Thymus (tissue), 14 donors: ENCODE measurements at places on chromosomes 6 and 20. TPM values are rescaled to one million over a fixed set of nuclear protein-coding genes. Genes with fewer than 3 reads are reported as not detected.

The ZFP57 gene
- total RNA-seq = 0.09 TPM

The F13A1 gene
- 24.3 TPM for total RNA-seq

The WFDC12 gene
- 1.0 TPM for total RNA-seq

The NINL gene
- 14.1 TPM for total RNA-seq

The CALHM4 gene
- total RNA-seq = not detected

The CD24 gene
- 13.3 TPM for total RNA-seq

The MICB gene
- total RNA-seq = 9.5 TPM

The ZNF391 gene
- total RNA-seq = 1.1 TPM

The SAMD5 gene
- total RNA-seq = 0.42 TPM

The MEI4 gene
- 0.05 TPM for total RNA-seq

The CDSN gene
- 0.05 TPM for total RNA-seq

DNA sequence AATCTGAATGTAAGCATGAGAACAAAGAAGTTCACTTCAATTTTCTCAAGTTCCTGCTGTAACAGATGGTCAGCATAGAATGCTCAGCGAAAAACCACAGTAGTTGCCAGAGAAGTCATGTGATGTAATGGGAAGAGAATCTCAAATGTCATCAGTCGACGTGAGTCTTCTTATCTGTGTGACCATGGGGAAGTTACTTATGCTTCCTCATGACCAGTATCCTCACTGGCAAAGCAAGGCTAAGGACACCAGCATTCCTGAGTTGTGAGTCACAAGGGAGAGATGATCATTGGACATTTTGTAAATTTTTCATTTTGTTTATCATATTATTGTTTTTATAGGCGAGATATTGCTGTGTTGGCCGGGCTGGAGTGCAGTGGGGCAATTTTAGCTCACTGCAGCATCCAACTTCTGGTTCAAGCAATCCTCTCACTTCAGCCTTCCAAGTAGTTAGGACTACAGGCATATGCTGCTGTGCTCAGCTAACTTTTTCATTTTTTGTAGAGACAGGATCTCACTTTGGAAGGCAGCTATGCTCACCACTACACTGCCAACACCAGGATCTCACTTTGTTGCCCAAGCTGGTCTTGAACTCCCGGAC, 21.9 kb downstream of the SGK1 start:
- H3K36me3 ChIP-seq = no peaks in the 10 kb centered on the region
- H3K4me3 ChIP-seq = no peak overlapping the region
- peak overlapping the region; percentile 35 for H3K27ac ChIP-seq
- no peak for DNase-seq
- H3K27me3 ChIP-seq = no peaks in the 10 kb centered on the region

- H3K27ac ChIP-seq = no peak overlapping the region
- H3K4me3 ChIP-seq = no peak overlapping the region
- H3K4me1 ChIP-seq = no peaks in the 10 kb centered on the region
- no peak for DNase-seq
- no peaks in the 10 kb centered on the region for H3K27me3 ChIP-seq
- H3K36me3 ChIP-seq = no peaks in the 10 kb centered on the region
Observed at GRCh38 chr6:137665342-137665934, 171.2 kb upstream of the OLIG3 start.

DNA sequence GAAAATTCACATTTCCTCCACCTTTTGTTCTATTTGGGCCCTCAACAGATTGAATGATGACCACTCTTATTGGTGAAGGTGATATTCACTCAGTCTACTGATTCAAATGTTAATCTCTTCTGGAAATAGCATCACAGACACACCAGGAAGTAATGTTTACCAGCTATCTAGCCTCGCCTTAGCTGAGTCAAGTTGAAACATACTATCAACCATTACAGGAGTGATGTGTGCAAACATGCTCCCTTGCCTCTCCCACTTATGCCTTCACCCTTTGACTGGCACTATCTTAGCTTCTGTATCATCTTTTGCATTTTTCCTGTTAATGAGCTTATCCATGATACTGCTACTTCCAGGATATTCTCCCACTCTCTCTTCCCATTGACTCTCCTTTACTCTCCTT, 191.9 kb downstream of the CENPW start:
- H3K4me3 ChIP-seq = no peak overlapping the region
- H3K36me3 ChIP-seq = no peaks in the 10 kb centered on the region
- H3K27me3 ChIP-seq = no peaks in the 10 kb centered on the region
- no peak for DNase-seq
- no peak overlapping the region for H3K27ac ChIP-seq

DNA sequence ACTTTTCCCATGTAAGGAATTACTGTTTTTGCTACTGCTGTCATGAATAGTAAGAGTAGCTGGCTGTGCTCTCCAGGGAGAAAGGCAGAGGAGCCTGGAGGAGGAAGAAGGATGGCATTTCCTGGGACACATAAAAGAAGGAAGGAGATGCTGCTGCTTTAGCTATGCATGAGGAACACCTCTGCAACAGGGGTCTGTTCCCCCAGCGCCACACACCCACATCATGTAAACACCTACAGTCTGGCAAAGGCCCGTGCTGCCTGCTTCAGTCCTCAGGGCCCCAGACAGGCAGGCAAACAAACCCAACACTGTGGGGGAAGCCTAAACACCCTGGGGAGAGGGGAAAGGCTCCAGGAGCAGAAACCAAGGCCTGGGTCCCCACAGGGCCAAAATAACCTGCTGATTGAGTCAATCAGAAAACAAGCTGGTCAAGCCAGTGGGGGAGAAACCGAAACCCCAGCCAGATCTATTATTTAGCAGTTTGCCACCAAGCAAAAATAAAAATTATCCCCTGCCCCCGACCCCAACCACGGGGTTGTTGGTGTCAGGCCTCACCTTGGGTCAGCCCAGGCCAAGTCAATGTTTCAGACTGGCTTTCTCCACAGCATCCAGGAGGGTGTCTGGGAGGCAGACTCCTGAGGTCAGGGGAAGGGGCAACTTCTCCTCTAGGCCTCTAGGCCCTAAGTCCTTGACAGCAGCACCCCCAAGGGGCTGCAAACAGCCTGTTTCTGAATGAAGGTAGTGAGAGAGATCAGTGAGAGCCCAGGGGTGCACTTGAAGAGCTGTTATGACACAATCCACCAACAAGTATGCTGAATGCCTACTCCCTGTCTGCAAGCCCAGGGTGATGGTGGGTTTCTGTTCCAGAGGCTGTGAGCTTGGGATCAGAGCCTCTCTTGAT, 34.6 kb upstream of the SCUBE3 start:
- no peak for DNase-seq
- H3K4me3 ChIP-seq = no peak overlapping the region
- H3K36me3 ChIP-seq = no peaks in the 10 kb centered on the region
- peaks cover 2% of the 10 kb centered on the region for H3K27me3 ChIP-seq

DNA sequence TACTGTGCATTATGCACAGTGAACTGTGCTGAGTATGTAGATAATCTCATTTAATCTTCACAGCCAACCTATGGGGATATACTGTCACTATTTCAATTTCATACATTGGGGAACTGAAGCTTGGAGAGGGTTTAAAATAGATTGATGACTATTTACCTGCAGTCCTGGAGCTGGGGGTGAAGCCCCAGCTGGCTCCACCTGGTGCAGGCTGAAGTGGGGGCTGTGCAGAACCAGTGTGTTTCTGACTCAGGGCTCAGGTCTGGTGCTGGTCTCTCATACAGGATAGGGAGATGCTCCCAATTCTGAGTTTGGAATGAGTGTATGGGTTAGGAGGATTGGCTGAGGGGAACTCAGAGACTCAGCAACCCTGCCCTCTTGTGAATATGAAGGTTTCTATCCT, 176.1 kb upstream of the CEP162 start:
- no peaks in the 10 kb centered on the region for H3K36me3 ChIP-seq
- H3K4me3 ChIP-seq = no peak overlapping the region
- no peak for DNase-seq
- no peaks in the 10 kb centered on the region for H3K4me1 ChIP-seq
- no peaks in the 10 kb centered on the region for H3K27me3 ChIP-seq
- no peak overlapping the region for H3K27ac ChIP-seq

GRCh38 chr6:167328086-167328485, 3.2 kb downstream of the TTLL2 start:
- no peak for DNase-seq

GRCh38 chr6:34528996-34529664, 27.0 kb downstream of the SPDEF start:
- no peak overlapping the region for H3K27ac ChIP-seq
- no peak overlapping the region for H3K4me3 ChIP-seq
- no peak for DNase-seq
- peaks cover 4% of the 10 kb centered on the region for H3K4me1 ChIP-seq
- no peaks in the 10 kb centered on the region for H3K36me3 ChIP-seq

GRCh38 chr6:116268589-116269293, 11.0 kb downstream of the TSPYL1 start:
- no peak overlapping the region for H3K4me3 ChIP-seq
- peaks cover 8% of the 10 kb centered on the region for H3K4me1 ChIP-seq
- H3K27ac ChIP-seq = no peak overlapping the region
- DNase-seq = no peak
- H3K36me3 ChIP-seq = peaks cover 16% of the 10 kb centered on the region
- no peaks in the 10 kb centered on the region for H3K27me3 ChIP-seq

DNA sequence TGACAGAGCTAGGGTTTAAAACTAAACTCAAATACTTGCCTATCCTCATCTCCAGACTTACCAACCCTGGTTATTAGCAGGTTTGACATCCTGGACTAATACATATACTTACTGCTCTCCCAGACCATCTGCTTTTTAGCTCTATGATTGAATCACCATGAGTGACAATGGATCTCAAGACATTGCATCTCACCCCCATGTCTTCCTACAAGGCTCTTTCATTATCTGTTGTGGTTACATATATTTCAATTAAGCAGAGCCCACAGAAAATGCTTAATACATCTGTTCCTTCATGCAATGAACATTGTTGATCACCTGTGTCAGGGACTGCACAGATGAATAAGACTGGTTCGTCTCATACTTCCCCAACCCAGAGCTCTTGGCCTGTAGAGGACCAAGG, 19.4 kb downstream of the SAMD3 start:
- DNase-seq = no peak
- H3K4me1 ChIP-seq = peaks cover 4% of the 10 kb centered on the region
- no peak overlapping the region for H3K4me3 ChIP-seq
- H3K27ac ChIP-seq = no peak overlapping the region
- no peaks in the 10 kb centered on the region for H3K27me3 ChIP-seq

- H3K36me3 ChIP-seq = no peaks in the 10 kb centered on the region
- no peak overlapping the region for H3K27ac ChIP-seq
- no peaks in the 10 kb centered on the region for H3K4me1 ChIP-seq
- DNase-seq = no peak
- H3K27me3 ChIP-seq = no peaks in the 10 kb centered on the region
Observed at GRCh38 chr20:19673575-19673974, 84.5 kb upstream of the RIN2 start.

- H3K4me3 ChIP-seq = no peak overlapping the region
- peaks cover 16% of the 10 kb centered on the region for H3K4me1 ChIP-seq
- H3K27ac ChIP-seq = no peak overlapping the region
- no peak for DNase-seq
- peaks cover 2% of the 10 kb centered on the region for H3K27me3 ChIP-seq
- H3K36me3 ChIP-seq = no peaks in the 10 kb centered on the region
Observed at GRCh38 chr20:32625996-32626395, 40.9 kb upstream of the NOL4L start.

DNA sequence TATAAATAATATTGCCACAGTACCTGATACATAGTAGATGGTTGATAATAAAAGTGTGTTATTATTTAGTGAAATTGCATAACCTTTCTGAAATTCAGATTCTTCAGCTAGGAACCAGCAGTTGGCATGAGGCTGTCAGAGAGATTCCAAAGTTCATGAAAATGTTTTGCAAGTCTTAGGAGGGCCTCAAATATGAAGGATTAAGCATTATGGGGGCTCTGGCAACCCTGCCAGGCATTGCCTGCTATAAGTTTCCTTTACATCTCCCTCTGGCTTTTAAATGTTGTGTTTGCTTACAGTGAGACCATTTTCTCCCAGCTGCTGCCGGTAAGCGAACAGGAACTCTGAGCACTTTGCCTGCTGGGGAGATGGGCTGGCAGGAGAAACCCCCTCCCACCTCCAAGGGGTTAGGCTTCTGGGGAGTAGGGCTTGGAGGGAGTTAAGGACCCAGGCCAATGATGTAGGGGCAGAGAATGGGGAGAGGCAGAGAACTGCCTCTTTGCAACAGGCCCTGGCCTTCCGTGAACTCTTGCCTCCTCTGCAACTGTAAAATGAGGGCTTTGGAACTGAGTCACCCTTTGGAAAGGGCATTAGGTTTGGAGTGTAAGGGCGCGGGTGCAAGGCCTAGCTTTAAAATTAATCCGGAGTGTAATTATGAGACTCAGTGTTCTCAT, 33.2 kb upstream of the KIF3B start:
- no peaks in the 10 kb centered on the region for H3K4me1 ChIP-seq
- DNase-seq = no peak
- H3K27ac ChIP-seq = no peak overlapping the region
- H3K4me3 ChIP-seq = no peak overlapping the region

- DNase-seq = no peak
- H3K36me3 ChIP-seq = no peaks in the 10 kb centered on the region
- no peaks in the 10 kb centered on the region for H3K27me3 ChIP-seq
- peak overlapping the region; percentile 55 for H3K27ac ChIP-seq
- no peak overlapping the region for H3K4me3 ChIP-seq
Observed at GRCh38 chr20:3815703-3816315, 4.5 kb upstream of the AP5S1 start.

GRCh38 chr20:47024461-47024937, 129.9 kb downstream of the EYA2 start:
- H3K4me1 ChIP-seq = no peaks in the 10 kb centered on the region
- H3K36me3 ChIP-seq = no peaks in the 10 kb centered on the region
- H3K27ac ChIP-seq = no peak overlapping the region
- DNase-seq = no peak

DNA sequence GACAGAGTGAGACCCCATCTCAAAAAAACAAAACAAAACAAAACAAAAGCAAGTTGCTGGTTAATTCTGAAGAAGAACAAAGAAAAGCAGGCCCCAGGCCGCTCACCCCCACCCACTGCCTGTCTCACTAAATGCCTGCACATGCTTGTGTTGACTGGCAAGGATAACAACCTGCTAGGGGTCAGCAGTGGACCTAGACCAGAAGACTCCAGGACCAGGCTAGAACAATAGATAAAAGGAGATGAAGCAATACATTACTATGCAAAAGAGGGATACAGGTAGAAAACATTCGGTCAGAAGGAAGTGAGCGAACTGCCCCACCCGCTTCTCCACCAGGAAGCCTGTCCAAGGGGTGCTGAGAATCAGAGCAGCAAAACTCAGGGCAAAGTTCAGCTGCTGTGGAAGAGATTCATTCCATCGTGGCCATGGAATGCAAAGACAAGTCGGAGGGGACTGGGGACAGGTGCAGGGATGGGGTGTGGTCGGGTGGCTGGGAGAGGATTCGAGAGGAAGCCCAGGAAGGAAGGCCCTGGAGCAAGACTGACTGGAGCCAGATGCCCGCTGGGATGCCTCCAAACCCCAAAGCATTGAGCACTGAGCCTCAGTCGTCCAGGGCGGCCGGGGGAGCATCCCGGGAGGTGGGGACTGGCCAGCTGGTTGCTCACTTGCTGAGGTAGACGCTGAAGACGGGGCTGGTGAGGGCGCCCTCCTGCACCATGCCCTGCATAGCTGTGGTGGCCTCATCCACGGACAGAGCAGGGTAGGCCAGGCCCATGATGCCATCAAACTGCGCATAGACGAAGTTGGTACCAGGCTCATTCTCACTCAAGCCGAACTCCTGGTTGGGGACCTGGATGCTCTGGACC, 5.3 kb downstream of the PGC start:
- no peaks in the 10 kb centered on the region for H3K4me1 ChIP-seq
- H3K27me3 ChIP-seq = no peaks in the 10 kb centered on the region
- no peak for DNase-seq
- no peak overlapping the region for H3K4me3 ChIP-seq
- H3K36me3 ChIP-seq = no peaks in the 10 kb centered on the region
- no peak overlapping the region for H3K27ac ChIP-seq

- no peaks in the 10 kb centered on the region for H3K36me3 ChIP-seq
- H3K27ac ChIP-seq = no peak overlapping the region
- no peak for DNase-seq
- no peaks in the 10 kb centered on the region for H3K27me3 ChIP-seq
- H3K4me1 ChIP-seq = no peaks in the 10 kb centered on the region
Observed at GRCh38 chr20:57190536-57191264, 75.7 kb downstream of the BMP7 start.
